MG63 (cell line): ENCODE measurements at places on chromosomes 16 and 17. TPM values are rescaled to one million over a fixed set of nuclear protein-coding genes. Genes with fewer than 3 reads are reported as not detected.

Gene CBX4
- 8.8 and 26.2 TPM in 2 replicates for total RNA-seq

Gene PIK3R5
- total RNA-seq: not detected in 2 replicates

DNA sequence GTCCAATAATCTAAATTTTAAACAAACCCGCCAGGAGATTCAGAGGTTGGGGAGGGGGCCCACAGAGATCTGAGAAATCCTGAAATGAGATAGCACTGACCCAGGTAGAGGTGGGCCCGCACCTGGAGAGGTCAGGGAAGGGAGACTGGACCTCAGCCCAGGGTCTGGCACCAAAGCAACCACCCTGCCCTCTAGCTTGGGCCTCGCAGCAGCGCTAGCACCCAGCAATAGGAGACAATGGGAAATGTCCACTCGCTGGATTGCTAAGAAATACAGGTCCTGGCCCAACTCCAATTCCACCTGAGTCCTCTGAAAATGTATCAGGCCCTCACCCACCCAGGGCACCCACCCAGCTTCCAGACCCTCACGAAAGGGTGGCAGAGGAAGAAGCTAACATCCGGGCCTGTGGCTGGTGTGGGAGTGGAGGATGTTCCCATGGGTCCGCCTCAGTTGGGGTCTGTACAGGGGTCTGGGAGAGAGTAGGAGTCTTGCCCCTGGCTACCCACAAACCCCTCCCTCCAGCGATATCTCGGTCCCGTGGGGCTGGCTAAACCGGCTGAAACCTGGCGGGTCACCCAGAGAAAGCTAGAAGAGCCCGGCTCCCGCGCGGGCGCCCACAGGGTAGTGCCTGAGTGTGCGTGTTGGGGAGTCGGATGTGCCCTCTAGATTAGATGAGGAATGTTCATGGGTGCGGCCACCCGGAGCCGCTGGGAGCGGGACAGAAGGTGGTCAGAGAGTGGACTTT is 1.1 kb downstream of the PLLP start:
- no peak for DNase-seq

DNA sequence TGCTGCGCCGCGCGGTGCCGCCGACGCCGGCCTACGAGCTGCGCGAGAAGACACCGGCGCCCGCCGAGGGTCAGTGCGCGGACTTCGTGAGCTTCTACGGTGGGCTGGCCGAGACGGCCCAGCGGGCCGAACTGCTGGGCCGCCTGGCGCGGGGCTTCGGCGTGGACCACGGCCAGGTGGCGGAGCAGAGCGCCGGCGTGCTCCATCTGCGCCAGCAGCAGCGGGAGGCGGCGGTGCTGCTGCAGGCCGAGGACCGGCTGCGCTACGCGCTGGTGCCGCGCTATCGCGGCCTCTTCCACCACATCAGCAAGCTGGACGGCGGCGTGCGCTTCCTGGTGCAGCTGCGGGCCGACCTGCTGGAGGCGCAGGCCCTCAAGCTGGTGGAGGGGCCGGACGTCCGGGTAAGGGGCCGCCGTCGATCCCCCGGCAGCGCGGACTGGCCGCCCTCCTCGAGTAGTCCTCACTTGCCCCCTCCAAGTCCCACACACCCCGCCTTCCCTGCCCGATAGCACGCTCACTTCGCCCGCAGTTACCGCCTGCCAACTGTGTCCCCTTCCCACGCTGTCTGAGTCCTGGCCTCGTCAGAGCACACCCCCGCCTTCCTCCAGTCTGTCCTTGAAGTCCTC is 470 bp downstream of the MLYCD start:
- peak; percentile 44 for DNase-seq

DNA sequence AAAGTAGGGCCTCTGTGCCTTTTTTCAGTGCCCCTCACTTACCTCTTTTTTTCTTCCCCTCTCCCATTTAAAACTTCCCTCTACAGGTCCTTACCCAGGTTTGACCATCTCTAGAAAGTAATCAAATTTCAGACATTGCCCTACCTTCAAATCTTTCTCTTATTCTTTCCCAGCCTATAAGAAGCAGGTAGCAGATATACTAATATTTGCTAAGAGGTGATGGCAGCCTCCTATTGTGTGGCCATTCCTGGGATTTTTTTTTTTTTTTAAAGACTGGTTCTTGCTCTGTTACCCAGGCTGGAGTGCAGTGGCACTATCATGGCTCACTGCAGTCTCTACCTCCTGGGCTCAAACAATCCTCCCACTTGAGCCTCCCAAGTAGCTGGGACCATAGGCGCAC is 111.1 kb upstream of the HAS3 start:
- no peak for DNase-seq

DNA sequence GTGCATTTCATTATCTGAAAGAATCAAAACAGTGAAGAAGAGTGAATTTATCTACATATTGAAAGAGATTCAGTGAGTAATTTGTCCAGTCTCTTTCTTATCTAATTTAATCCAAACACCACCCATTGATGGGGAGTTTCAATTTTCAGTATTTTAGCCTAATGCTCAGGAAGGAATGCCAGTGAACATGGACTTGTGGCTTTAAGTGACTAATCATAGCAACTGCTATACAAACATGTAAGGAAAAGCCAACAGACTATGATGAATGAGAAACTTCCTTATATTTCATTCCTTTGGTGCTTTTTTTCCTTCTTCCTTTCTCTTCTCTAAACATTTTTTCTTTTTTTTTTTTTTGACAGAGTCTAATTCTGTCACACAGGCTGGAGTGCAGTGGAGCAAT is 885.8 kb downstream of the KCNJ2 start:
- no peak for DNase-seq

Gene WFIKKN2
- not detected in 2 replicates for total RNA-seq

- DNase-seq: no peak
Measured at GRCh38 chr16:54211203-54211602, 75.4 kb downstream of the IRX3 start.

Gene CLEC16A
- 6.2 and 11.5 TPM in 2 replicates for total RNA-seq

Gene DNAH17
- not detected in 2 replicates for total RNA-seq

DNA sequence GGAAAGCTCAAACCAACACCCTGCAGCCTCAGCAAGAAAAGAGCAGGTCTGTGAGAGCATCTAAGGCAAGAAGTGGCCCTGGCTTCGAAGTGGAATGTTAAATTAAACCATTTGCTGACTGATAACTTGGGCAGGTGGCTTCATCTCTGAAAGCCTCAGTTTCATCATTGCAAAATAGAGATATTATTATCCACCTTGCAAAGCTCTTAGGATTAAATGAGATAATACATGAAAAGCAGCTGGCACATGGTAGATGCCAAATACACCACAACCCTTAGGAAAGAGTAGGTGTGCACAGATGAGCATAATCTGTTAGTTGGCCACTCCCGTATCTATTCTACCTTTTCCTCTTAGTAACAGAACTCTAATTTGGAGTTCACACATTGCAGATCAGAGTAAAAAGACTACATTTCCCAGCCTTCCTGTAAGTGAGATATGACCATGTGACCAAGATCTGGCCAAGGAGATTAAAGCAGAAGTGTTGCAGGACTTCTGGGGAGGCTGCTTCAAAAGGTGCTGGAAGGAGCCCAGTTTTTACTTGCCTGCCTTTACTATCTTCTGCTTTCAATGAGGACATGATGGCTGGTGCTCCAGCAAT is 288.7 kb downstream of the SOX9 start:
- DNase-seq: no peak

DNA sequence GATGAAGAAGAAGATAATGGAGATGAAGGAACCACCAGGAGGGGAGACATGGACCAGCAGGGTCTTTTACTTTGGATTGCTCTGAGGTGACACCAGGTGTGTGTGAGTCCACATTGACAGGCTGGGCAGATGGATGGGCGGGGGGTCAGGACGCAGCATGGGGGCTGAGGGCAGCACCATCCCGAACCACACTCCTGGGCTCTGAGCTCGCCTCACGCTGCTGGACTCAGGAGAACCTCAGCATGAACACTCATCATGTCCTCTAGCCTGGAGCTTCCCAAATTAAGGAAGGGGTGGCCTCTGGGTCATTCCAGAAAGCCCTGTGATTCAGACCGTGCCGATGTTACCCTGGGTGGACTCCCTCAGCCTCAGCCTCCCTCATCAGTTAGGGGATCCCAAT is 50.4 kb upstream of the MAP3K14 start:
- no peak for DNase-seq

Gene CAPNS2
- total RNA-seq: not detected in 2 replicates

DNA sequence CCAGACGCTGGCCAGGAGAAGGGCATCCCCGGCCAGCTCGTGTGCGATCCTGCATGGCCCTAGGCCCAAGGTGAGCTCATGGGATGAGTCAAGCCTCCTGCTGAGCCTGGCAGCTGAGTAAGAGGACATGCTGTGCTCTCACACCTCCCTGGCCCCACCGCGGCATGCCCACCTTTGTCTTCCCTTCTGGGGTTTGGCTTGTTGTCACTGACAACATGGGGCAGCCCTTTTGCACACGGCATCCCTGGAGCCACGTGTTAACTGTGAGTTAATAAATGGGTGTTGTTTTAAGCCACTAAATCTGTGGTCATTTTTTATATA is 8.9 kb upstream of the TNS4 start:
- DNase-seq: peak; percentile 87

GRCh38 chr16:4481963-4482362 is 5.8 kb downstream of the HMOX2 start:
- DNase-seq: no peak

DNA sequence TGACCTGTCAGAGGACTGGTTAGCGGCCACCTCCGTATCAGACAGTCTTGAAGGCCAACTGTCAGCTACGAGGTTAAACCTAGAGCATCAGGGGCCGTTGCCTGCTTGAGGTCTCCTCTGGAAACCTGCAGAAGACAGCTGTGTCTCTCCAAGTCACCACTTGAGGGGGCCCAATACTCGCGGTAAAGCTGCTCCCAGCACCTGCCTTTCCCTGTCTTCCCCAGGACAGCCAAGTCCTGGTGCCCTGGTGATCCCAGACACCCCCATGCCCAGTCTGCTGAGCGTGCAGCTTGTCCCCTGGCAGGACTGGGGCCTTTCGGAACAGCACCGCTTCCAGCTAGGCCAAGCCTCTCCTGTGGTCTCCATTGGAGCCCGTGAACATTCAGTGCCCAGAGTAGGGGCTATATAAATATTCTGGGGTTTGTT is 80.1 kb downstream of the DNAH17 start:
- peak; percentile 61 for DNase-seq

- peak; percentile 30 for DNase-seq
Measured at GRCh38 chr16:71637398-71637797, 11.4 kb downstream of the MARVELD3 start.

Gene SPATA32
- not detected in 2 replicates for total RNA-seq

DNA sequence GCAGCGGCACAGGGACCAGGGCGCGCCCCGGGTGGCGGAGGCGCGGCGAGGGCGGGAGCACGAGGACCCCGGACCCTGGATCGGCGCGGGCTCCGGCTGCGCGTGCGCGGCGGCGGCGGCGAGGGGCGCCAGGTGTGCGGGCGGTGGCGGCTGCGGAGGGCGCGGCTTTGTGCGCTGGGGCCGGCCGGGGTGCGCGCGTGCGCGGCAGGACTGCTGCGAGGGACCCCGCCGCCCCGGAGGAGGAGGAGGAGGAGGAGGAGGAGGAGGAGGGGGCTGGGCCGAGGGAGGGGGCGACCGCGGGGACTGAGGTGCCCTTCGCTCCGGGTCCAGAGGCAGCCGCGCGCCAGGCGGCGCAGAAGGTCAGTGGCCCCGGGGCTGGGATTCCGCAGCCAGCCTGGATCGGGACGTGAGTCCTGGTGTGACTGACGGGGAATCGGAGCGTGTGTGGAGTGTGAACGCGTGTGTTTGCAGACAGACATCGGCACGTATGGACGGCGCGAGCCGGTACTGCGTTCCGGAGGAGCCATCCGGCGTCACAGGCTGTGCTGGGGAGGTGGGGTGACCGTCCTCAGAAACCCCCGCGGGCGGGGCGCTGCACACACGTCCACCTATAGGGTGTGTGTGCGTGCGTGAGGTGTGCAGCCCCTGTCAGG is 19.5 kb upstream of the RAP1GAP2 start:
- DNase-seq: no peak

DNA sequence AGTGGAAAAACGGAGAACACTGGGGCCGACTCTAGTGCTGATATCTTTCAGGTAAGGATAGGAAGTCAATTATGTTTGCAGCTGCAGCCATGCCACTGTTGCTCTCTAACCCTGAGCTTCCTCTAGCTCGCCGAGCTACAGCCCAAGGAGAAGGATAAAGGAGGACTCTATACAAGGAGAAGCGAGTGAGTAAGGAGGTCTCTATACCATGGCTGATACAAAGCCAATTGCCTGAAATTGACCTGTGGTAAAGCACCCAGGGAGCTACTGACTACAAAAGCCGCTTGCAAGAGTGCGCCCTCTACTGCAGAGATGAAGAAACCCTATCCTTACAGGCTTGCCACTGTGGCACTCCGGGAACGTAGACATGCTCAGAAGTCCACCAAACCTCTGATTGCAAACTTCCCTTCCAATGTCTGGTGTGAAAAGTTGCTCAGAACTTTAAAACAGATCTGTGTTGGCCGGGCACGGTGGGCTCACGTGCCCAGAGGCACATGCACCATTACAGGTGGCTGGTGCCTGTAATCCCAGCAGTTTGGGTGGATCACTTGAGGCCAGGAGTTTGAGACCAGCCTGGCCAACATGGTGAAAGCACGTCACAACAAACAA is 10.8 kb upstream of the SLC46A1 start:
- peak; percentile 57 for DNase-seq

GRCh38 chr17:38449364-38449763 is 21.1 kb downstream of the ARHGAP23 start:
- DNase-seq: no peak

GRCh38 chr17:77441130-77441920 is 300.6 kb downstream of the SEC14L1 start:
- no peak for DNase-seq

DNA sequence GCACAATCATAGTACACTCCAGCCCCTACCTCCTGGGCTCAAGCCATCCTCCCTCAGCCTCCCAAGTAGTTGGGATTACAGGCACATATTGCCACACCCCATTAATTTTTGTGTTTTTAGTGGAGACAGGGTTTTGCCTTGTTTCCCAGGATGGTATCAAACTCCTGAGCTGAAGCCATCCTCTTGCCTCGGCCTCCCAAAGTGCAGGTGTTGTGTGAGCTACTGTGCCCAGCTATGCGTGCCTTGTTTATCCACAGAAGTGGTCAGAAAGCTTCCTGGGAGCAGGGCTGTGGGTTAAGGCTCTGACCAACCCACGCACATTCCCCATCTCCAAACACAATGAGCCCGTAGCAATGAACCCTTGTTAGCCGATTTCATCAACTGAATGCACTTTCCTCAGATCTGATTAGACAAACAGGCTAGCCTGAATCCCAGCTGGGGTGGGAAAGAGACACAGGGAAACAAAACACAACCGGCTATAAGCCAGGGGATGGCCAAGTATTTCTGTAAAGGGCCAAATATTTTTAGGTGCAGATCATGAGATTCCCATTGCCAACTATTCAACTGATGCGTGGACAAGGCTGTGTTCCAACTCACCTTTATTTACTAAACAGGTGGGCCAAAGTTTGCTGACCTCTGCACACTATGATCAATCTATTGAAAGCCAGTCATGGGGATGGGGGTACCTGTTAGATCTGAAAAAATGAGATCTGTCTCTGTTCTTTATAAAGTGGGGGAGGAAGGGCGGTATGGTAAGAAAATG is 193.6 kb downstream of the CPPED1 start:
- no peak for DNase-seq

GRCh38 chr17:63589646-63590045 is 11.0 kb upstream of the TACO1 start:
- DNase-seq: no peak
